Vagina (tissue), 2 donors: ENCODE measurements at places on chromosomes 11 and 22.

- no peak overlapping the region for H3K27ac ChIP-seq
- H3K36me3 ChIP-seq, result no peaks in the 10 kb centered on the region
- H3K4me1 ChIP-seq, result no peaks in the 10 kb centered on the region
- DNase-seq, result no peak
- no peak overlapping the region for H3K4me3 ChIP-seq
- H3K27me3 ChIP-seq, result no peaks in the 10 kb centered on the region
Observed at GRCh38 chr11:78282821-78283220, 94.1 kb downstream of the USP35 start.

DNA sequence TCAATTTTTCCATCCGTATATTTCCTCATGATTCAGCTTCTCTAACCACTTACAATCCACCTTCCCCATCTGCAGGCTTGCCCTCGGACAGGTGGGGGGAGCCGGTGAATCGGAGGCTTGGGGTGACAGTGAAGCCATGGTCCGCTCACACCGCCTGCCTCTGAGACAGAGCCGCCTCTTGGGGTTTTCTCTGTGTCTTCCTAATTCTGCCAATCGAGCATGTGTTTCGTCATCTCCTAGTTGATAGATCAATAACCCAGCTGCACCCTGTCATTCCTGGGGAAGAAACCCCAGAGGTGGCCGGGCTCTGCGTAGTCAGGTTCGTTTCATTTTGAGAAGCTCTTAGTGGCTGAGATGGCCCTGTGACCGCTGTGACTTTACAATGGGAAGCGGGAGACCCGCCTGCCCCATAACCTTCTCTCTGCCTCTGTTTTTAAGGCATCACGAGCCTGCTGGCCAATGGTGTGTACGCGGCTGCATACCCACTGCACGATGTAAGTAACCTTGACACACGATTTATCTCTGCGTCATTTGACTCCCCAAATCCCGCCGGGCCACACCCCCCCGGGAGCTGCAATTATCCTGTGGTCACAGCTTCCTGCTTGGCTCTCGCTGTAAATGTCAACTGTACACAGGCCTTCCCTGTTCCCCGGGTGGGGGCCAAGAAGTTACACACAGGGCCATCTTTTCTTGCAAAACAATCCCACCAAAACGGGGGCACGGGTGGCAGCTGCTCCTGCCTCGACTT, 33.3 kb downstream of the ANO1 start:
- H3K4me1 ChIP-seq, result no peaks in the 10 kb centered on the region
- H3K4me3 ChIP-seq, result no peak overlapping the region
- peak overlapping the region; percentile 66 for H3K27ac ChIP-seq
- H3K27me3 ChIP-seq, result no peaks in the 10 kb centered on the region

DNA sequence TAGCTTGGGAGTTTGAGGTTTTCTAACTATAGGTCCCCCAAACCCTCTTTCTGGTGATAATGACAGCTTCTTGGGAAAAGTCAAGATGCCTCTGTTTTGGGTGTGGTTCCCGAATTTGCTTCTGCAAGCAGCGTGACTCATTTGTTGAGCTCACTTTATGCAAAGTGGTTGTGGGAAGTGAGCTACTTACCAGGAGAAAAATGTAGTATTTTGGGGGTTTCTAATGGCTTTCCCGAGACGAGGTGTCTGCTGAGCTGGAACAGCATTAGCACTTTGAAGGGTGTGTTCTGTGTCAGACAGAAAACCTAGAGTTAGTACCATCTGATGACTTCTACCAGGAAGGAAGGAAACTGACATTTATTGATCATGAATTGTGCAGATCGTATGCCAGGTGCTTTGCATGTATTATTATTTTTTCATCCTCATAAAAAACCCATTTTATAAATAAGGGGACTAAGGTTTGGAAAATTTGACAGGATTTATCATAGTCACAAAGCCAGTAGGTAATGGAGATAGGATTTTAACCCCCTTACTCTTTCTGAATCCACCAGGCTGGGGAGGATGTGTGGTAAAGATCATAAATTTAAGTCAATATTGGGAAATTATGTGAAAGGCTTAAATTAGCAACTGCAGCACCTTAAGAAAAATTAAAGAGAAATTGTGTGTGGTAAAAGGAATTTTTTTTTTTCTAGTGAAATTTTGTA, 108.8 kb upstream of the CD44 start:
- H3K4me1 ChIP-seq, result peaks cover 20% of the 10 kb centered on the region
- peak overlapping the region; percentile 51 for H3K27ac ChIP-seq
- no peak overlapping the region for H3K4me3 ChIP-seq

- no peaks in the 10 kb centered on the region for H3K27me3 ChIP-seq
- peak overlapping the region; percentile 83 for H3K4me3 ChIP-seq
- no peak for DNase-seq
- peaks cover 31% of the 10 kb centered on the region for H3K4me1 ChIP-seq
Observed at GRCh38 chr11:64305691-64306562, 603 bp downstream of the ESRRA start.

DNA sequence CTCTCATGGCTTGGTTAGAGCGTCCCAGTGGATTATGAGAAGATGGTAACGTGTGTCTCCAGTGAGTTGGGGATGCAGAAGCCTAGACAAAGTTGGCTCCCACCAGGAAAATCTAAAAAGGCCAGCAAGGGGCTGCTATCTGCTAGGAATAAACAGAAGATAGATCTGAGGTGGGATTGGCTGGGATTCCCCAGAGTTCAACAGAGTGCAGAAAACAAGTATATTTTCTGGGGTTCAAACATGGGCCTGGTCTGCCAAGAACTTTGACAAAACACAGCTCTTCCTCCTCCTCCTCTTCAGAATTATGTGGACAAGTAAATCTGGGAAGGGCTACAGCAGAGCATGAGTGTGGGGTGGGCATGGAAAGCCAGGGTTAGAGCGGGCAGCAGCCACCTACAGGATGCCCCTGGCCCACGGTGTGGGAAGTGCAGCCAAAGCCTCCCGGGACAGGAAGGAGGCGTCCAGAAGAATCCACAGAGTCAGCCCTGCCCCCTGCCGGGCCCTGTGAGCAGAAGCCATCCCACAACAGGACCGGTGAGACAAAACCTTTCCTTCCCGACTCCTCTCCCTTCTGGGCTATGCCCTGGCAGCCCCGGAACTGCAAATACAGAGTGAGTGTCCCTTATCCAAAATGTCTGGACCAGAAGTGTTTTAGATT, 67.1 kb downstream of the CD82 start:
- H3K36me3 ChIP-seq, result no peaks in the 10 kb centered on the region
- H3K4me1 ChIP-seq, result peaks cover 26% of the 10 kb centered on the region
- H3K27me3 ChIP-seq, result no peaks in the 10 kb centered on the region
- H3K4me3 ChIP-seq, result no peak overlapping the region
- DNase-seq, result no peak
- H3K27ac ChIP-seq, result no peak overlapping the region

- no peaks in the 10 kb centered on the region for H3K27me3 ChIP-seq
- H3K4me1 ChIP-seq, result peaks cover 36% of the 10 kb centered on the region
- no peak overlapping the region for H3K4me3 ChIP-seq
Observed at GRCh38 chr11:120169981-120170698, 32.2 kb upstream of the TRIM29 start.

DNA sequence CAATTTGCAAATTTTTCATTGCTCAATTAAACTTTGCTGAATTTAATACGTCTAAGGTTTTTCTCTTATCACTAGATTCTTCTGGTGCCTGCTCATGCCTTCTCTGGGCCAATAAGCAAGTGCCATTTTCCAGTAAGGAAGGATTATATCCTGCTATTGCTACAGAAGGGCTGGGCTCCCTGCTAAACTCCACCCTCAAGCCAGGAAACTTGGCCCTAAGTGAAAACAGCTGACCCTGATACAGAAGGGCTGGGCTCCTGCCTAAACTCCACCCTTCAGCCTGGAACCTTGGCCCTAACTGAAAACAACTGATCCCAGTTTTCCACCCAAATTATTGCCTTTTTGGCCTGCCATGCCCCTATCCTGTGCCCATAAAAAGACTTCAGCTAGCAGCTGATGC, 385.3 kb downstream of the DYNC2H1 start:
- no peak overlapping the region for H3K4me3 ChIP-seq
- H3K27ac ChIP-seq, result no peak overlapping the region
- no peaks in the 10 kb centered on the region for H3K4me1 ChIP-seq
- H3K27me3 ChIP-seq, result no peaks in the 10 kb centered on the region

- no peak overlapping the region for H3K27ac ChIP-seq
- no peaks in the 10 kb centered on the region for H3K36me3 ChIP-seq
- H3K4me1 ChIP-seq, result peaks cover 18% of the 10 kb centered on the region
Observed at GRCh38 chr11:61505640-61506155, 2.9 kb upstream of the LRRC10B start.

GRCh38 chr22:40960145-40960544, 9.0 kb downstream of the RBX1 start:
- no peak overlapping the region for H3K4me3 ChIP-seq
- H3K36me3 ChIP-seq, result peaks cover 40% of the 10 kb centered on the region
- DNase-seq, result no peak
- no peaks in the 10 kb centered on the region for H3K27me3 ChIP-seq

DNA sequence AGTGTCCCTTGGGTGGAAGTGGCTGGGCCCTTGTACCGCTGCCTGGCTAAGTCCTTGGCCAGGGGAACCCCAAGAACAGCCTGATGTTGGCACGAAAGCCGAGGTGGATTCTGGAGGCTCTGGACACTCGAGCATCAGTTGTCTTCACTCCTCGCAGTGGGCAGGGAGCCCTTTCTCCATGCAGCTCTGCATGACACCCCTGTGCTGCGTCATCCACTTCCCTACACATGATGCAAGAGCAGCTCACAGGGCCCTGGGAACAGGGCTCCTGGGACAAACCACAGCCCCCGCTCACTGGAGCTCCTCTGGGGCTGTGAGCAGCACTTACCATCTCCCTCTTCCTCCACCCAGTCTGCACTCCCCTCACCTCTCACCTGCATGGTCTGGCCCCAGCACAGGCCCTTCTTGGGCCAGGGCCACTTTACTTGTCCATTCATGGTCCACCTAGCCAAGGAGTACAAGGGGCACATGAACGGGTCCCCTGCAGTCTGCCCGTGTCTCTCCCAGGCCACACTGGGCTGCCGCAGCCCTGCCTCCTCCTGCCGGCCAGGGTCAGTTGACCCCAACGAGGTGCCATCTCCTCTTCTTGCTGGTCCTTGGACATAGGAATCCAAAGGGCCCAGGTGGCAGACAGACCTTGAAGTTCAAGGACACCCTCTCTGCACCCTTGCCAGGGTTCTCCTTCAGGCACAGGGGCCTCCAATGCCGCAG, 66.5 kb downstream of the IGF2 start:
- H3K4me1 ChIP-seq, result no peaks in the 10 kb centered on the region
- DNase-seq, result peak; percentile 70
- no peaks in the 10 kb centered on the region for H3K36me3 ChIP-seq
- no peaks in the 10 kb centered on the region for H3K27me3 ChIP-seq
- H3K27ac ChIP-seq, result no peak overlapping the region
- H3K4me3 ChIP-seq, result no peak overlapping the region

- peaks cover 69% of the 10 kb centered on the region for H3K36me3 ChIP-seq
- no peaks in the 10 kb centered on the region for H3K27me3 ChIP-seq
- H3K27ac ChIP-seq, result peak overlapping the region; percentile 84
- no peak overlapping the region for H3K4me3 ChIP-seq
- peaks cover 46% of the 10 kb centered on the region for H3K4me1 ChIP-seq
Observed at GRCh38 chr11:46674463-46675287, 25.7 kb downstream of the ARHGAP1 start.

DNA sequence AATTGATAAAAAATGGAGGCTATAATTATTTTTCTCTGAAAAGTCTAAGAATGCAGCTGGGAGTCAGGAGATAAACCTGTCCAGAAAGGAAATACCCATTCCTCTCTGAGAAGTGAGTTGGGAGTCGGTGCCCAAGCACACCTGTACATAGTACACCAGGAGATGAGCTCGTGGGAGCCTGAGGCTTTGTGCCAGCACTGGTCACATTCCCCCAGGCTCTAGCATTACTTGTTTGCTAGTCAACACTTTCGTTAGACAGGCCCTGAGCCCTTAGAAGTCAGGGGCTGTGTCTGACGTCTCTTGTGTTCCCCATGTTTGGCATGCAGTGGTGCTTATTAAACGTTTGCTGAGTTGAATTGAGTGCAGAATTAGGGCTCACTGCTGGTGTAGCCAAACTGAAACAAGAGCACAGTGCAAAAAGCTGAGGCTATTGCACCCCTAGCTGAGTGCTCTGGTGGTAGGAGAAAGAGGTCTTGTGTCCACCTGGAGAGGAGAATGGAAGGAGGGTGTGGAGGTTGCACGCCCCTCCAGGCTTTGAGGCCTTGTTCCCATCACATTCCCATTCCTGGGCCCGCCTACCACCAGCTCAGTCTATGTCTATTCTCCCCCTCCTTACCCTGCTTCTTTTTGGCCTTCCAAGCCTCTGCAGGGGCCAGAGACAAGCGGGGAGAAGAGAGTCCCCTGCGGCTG, 6.8 kb downstream of the ROBO4 start:
- DNase-seq, result peak; percentile 82
- H3K27ac ChIP-seq, result no peak overlapping the region
- no peaks in the 10 kb centered on the region for H3K27me3 ChIP-seq
- H3K4me3 ChIP-seq, result no peak overlapping the region
- no peaks in the 10 kb centered on the region for H3K36me3 ChIP-seq
- H3K4me1 ChIP-seq, result no peaks in the 10 kb centered on the region

DNA sequence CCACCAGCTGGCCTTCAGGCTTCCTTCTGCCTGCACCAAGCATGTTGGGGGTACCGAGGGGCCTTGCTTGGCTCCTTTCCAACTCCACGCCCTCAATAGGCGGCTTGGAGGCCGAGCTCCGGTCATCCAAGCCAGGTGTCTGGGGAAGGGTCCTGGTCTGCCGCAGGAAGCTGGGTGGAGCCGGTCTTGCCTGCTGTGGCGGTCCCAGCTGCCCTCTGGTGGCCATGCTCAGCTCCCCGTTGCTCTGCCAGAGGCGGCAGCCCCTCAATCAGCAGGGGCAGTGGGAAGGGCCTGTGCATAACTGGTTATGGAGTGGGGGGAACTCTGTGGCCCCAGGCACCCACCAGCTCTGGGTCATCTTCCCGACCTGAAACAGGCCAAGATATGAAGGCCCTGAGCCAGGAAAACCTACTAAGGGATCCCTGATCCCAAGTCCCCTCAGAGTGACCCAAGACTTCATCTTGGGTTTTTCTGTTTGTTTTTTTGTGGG, 3.2 kb downstream of the ARVCF start:
- H3K4me3 ChIP-seq, result no peak overlapping the region
- no peak overlapping the region for H3K27ac ChIP-seq
- no peaks in the 10 kb centered on the region for H3K36me3 ChIP-seq
- no peaks in the 10 kb centered on the region for H3K27me3 ChIP-seq
- DNase-seq, result no peak
